Uterus (tissue), 4 donors: ENCODE measurements at places on chromosomes 13 and 19.
A peak's percentile ranks its signal among the peaks of the same experiment; 100 is the strongest.

- no peak for DNase-seq
Measured at GRCh38 chr13:100789481-100789880, 114.9 kb upstream of the TMTC4 start.

GRCh38 chr19:5644037-5644436 lies 21.2 kb downstream of the SAFB start:
- DNase-seq: no peak

DNA sequence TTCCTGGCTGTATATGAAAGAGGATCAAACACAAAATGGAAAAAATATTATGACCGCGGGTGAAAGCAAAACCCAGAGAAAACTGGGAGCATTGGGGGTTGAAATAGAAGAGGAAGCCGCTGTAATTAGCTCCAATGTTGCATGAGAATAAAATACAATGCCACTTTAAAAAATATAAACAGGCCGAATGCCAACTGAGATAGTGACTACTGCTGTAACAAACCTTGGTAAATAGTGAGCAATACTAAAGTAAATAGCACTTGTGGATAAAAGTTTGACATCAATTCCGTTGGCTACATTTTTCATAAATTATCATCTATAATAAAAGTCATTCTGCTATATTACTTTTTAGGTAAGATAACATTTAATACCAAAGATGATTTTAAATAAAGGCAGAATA lies 395.8 kb upstream of the MIR17HG start:
- no peak for DNase-seq

- no peak for DNase-seq
Measured at GRCh38 chr19:2517881-2518601, 42.1 kb downstream of the GADD45B start.

DNA sequence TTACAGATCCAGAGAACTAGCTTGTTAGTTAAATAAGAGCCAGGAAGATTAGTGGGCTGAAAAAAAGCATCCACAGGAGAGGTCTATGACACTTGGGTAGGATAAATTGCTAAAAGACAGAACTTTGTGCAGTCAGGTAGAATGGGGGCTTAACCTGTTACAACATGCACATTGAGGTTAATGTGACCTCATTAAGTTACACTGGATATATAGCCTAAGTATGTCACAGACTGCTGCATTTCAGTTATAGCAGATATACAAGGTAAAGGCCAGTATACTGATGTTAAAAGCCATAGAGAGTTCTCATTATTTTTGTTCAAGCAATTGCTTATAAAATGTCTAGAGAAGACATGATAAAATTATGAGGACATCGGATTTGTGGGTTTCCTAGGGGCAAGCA lies 1179.9 kb upstream of the PCDH9 start:
- DNase-seq: no peak

GRCh38 chr13:48302871-48303358 lies 636 bp upstream of the RB1 start:
- no peak for DNase-seq

DNA sequence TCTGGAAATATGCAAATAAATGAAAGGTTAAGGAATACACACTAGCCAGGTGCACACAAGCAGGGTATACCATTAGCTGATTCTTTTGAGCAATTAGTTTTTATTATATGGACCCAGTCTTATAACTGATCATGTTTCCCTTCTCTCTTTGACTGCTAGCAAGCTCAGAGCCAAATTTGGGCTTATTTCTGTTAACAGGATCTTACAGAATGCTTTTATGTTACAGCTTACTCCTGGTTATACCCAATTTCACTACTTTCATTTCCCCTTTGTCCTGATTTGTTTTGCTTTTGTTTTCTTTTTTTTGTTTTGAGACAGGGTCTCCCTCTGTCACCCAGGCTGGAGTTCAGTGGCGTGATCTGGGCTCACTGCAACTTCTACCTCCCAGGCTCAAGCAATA lies 12.9 kb upstream of the TPT1 start:
- DNase-seq: no peak

DNA sequence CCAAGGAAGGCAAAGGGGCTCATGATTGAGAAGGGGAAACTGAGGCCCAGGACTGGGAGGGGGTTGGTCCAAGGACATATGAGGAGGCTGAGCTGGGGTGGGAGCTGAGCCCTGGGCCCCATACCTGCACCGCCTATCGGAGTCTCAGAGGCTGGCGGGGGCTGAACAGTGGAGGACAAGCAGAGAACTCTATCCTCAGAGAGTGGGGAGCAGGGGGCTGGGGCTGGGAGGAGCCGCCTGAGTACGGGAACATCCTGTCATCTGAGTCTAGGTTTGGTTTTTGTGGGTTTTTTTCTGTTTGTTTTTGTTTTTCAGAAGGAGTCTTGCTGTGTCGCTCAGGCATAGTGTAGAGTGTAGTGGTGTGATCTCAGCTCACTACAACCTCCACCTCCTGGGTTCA lies 6.2 kb downstream of the ARRDC2 start:
- no peak for DNase-seq

DNA sequence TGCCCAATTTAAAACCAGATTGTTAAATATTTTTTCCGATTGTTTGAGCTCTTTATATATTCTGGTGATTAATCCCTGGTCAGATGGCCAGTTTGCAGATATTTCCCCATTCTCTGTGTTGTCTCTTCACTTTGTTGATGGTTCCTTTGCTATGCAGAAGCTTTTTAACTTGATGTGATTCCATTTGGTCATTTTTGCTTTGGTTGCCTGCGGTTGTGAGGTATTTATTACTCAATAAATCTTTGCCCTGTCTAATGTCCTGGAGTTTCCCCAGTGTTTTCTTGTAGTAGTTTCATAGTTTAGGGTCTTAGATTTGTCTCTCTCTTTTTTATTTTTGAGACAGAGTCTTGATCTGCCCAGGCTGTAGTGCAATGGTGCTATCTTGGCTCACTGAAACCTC lies 23.8 kb upstream of the LMO7 start:
- no peak for DNase-seq

DNA sequence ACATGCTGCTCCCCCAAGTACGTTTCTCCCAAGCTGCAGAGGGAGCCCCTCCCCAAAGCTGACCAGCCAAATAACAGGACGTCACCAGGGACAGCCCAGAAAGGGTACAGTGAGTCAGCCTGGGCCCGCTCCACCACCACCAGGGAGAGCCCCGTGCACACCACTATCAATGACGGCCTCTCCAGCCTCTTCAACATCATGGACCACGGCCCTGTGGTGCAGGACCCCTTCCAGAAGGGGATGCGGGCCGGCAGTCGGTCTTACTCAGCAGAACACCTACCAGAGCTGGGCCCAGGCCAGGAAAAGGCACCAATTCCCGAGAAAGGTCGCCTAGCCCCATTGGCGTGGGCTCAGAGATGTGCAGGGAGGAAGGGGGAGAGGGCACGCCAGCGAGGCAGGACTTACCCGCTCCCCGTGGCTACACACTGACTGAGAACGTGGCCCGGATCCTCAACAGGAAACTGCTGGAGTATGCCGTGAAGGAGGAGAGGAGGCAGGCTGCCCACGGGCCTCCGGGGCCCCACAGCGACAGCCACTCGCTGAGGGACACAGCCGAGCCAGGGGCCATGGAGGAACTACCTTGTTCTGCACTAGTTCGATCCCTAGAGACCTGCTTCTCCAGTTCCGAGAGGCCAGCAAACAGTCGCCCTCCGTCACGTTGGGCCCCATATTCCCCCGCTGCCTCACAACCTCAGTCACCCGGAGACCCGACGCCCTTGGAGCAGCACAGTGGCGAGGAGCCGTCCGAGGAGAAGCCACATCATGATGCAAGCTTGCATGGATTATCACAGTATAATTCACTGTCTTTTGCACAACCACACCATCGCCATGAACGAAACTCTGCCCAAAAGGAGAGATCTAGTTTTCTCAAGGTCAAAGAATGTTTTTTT lies 815.9 kb upstream of the KLHL1 start:
- no peak for DNase-seq

DNA sequence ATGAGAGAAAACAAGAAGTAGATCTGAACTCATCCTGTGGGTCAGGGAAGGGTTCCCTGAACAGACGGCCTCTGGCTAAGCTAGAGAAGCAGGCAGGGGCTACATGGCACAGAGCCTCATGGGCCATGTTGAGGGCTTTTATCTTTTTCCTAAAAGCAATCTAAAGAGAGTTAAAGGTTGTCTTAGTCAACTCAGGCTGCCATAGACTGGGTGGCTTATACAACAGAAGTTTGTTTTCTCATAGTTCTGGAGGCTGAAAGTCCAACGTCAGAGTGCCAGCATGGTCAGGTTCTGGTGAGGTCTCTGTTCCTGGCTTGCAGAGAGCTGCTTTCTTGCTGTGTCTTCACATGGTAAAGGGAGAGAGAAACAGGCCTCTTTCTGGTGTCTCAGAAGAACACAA lies 2.9 kb upstream of the MBNL2 start:
- no peak for DNase-seq

DNA sequence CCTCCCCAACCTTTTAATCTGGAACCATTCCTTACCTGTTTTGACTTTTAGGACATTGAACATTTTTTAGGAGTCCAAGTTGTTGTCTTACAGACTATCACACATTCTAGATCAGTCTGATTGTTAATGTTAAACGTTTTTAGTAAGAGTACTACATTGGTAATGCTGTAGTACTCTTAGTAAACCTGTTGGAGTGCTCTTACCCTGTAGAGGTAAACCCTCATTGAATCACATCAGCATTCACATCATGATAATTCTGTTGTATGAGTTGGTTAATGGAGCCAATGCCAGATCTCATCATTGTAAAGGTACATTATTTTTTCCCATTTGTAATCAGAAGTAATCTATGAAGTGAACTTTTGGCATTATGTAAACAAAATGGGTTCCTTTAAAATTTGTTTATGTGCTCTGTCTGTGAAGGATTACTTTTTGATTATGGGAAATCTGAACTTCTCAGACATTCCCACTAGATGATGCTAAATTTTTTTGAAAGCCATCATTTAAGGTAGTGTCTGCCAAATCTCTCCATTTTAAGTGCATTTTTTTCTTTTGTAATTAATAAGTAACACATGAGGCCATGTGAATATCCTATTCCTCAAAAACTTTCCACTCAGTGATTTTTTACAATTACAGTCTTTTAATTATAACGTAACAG lies 55.2 kb downstream of the VWA8 start:
- DNase-seq: no peak

GRCh38 chr13:105127732-105128131 lies 1407.7 kb downstream of the EFNB2 start:
- no peak for DNase-seq

- no peak for DNase-seq
Measured at GRCh38 chr19:42080764-42081375, 4.9 kb downstream of the ZNF574 start.

GRCh38 chr13:77751513-77752456 lies 54.3 kb downstream of the SLAIN1 start:
- peak; percentile 17 for DNase-seq

- no peak for DNase-seq
Measured at GRCh38 chr19:33472691-33473652, 48.6 kb downstream of the PEPD start.

DNA sequence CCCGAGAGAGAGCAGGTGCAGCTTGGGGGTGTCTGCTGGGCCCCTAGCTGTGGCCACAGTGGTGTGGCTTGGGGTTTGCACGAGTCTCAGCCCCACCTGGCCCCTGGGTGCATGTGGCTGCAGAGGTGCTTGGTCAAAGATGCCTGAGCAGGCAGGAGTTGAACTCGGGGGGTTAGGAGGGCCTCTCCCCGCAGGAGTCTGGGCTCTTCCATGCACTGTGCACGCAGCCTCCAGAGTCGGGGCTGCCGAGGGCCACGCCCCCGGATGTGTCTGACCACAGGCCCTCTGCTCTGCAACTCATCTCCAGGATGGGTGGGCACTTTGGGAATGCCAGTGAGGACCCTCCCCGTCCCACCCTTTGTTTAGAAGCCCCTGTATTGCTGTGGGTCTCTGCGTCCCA lies 91.5 kb upstream of the MCF2L start:
- no peak for DNase-seq

DNA sequence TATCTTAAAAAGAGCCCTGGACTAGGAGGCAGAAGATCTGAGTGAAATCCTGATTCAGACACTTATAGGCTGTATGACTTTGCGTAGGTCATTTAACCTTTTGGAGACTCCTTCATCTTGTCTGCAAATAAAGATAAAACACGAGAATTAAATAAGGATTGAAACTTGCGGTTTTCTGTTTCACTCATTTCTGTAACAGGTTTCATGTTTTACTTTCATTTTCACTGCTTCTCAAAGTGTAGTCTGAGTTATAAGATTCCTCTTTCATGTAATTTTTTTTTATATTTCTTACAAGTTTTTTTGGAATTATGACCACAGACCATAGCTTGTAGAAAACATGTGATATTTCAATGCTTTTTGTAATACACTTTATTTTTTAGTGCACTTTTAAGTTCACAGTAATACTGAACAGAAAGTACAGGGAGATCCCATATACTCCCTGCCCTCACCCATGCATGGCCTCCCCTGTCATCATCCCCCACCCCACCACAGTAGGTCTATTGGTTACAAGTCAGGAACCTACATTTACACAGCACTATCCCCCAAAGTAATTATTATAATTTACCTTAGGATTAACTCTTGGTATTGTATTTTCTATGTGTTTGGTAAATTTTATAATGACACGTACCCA lies 174.6 kb downstream of the ITGBL1 start:
- DNase-seq: no peak

- DNase-seq: no peak
Measured at GRCh38 chr19:19115954-19116353, 22.3 kb downstream of the TMEM161A start.

DNA sequence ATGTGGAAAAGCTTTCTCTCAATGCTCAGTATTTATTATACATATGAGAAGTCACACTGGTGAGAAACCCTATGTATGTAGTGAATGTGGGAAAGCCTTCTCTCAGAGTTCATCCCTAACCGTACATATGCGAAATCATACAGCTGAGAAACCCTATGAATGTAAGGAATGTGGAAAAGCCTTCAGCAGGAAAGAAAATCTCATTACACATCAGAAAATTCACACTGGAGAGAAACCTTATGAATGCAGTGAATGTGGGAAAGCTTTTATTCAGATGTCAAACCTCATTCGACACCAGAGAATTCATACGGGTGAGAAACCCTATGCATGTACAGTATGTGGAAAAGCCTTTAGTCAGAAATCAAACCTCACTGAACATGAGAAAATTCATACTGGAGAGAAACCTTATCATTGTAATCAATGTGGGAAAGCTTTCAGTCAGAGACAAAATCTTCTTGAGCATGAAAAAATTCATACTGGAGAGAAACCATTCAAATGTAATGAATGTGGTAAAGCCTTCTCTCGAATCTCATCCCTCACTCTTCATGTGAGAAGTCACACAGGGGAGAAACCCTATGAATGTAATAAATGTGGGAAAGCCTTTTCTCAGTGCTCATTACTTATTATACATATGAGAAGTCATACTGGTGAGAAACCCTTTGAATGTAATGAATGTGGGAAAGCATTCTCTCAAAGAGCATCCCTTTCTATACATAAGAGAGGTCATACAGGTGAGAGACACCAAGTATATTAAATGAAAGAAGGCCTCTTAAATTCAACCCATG lies 34.4 kb downstream of the ZNF568 start:
- DNase-seq: no peak

DNA sequence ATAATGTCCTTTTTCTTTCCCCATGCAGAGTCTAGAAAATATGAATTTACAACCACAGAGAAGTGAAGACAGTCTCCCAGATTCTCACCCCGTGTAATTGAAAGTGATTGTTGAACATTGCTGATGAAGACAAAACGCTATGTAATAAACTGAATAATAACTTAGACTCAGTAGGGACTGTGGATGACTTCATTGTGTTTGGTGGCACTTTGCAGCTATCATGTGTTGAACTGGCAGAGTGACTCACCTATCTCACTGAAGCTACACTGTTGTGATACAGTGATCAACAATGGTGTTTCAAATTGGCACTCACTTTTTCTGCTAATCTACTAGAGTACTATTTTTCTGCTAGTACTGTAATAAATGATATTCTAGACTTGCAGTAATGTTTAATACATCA lies 261.3 kb downstream of the DACH1 start:
- DNase-seq: no peak
